Activated naive CD4-positive, alpha-beta T cell (primary cell): ENCODE measurements at places on chromosomes 2 and 18.

DNA sequence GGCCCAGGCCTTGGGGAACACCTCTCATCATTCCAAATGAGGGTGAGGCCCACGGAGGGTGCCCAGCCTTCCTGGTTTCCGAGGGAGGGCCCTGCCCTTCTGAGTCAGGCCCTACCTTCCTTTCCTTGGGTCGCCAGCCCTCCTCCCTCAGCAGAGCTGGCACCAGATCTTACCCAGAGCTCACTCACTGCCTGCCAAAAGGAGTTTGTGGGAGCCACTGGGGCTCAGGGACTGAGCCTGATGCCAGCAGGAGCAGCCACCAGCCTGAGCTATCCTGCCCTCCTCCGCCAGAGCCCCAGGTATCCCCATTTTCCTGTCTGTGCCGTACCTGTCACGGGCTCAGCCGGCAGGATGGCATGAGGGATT is 64.1 kb downstream of the NRP2 start:
- no peak for DNase-seq

DNA sequence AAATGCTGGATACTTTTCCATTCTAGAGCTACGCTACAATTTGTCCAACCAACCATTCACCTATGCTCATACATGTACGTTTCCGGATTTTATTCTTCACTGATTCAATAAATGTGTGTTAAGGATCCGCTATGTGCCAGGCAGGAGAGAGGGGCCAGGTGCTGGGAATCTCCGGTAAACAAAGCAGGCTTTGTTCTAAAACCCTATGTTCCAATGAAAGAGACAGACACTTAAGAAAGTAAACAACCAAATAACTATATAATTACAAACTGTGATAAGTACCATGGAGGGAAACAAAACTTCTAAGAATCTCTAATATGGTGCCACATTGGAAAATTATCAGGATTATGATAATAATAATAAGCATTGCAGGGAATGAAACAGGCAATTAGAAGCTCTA is 22.2 kb upstream of the POMC start:
- no peak for DNase-seq

GRCh38 chr2:232973011-232973735 is 39.9 kb downstream of the NGEF start:
- DNase-seq: no peak

- DNase-seq: no peak
Measured at GRCh38 chr2:85164145-85164569, 31.0 kb downstream of the TCF7L1 start.

- no peak for DNase-seq
Measured at GRCh38 chr2:14363137-14363536, 269.4 kb upstream of the LRATD1 start.

- no peak for DNase-seq
Measured at GRCh38 chr2:157876786-157877138, 632 bp upstream of the ACVR1 start.

DNA sequence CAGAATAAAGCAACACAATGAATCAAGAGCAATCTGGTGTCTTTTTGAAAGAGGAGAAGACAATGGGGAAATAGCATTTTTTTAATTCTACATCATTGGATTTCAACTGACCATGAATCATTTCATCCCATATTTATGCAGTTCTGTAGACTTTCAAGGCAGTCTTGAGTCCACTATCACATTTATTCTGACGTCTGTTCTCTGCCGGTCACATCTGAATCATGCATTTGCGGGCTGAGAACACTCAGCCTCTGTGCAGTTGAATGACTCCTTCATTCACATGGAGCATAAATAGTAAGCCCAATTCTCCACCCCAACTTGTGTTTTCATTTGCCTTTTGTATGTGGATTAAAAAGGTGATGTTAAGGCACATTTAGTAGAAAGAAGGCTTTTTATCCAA is 128.2 kb downstream of the AKAIN1 start:
- no peak for DNase-seq
